ENCODE measurements at places on chromosomes 1 and 21.

GRCh38 chr1:30171537-30172298 lies 551.7 kb downstream of the MATN1 start:
- no peak overlapping the region for H3K4me3 ChIP-seq
- DNase-seq = no peak

GRCh38 chr1:109542657-109543056 lies 3.0 kb downstream of the GPR61 start:
- no peak for DNase-seq
- H3K27ac ChIP-seq = no peak overlapping the region
- H3K36me3 ChIP-seq = no peaks in the 10 kb centered on the region
- no peak overlapping the region for H3K4me3 ChIP-seq
- H3K4me1 ChIP-seq = peaks cover 13% of the 10 kb centered on the region

DNA sequence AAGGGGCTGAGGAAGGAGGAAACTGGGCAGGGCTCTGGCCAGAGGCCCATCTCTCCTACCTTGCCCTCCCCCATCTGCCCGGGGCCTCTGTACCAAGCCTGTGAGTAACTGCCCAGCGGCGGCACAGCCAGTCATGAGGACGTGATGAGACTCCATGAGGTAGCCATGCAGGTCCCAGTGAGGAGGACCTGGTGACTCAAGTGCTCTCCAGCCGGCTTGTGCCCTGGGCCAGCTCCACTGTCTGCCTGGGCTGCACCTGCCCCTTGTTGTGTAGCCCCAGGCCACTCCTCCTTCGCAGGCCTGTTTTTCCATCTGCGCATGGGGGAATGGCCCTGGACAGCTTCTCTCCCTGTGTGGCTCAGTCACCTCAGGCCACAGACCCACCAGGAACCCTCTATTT lies 42.0 kb upstream of the PADI1 start:
- peak overlapping the region; percentile 52 for H3K27ac ChIP-seq
- H3K4me3 ChIP-seq = no peak overlapping the region
- DNase-seq = peak; percentile 95
- no peaks in the 10 kb centered on the region for H3K27me3 ChIP-seq
- H3K4me1 ChIP-seq = peaks cover 6% of the 10 kb centered on the region

- no peak overlapping the region for H3K27ac ChIP-seq
- H3K36me3 ChIP-seq = no peaks in the 10 kb centered on the region
- no peaks in the 10 kb centered on the region for H3K4me1 ChIP-seq
- no peak for DNase-seq
- H3K4me3 ChIP-seq = no peak overlapping the region
These were observed 26.9 kb downstream of the TOMM20 start for GRCh38 chr1:235101558-235102258.

- no peaks in the 10 kb centered on the region for H3K36me3 ChIP-seq
- H3K27me3 ChIP-seq = no peaks in the 10 kb centered on the region
- DNase-seq = no peak
- no peak overlapping the region for H3K27ac ChIP-seq
- no peak overlapping the region for H3K4me3 ChIP-seq
These were observed 72.3 kb downstream of the SIPA1L2 start for GRCh38 chr1:232557502-232558191.

DNA sequence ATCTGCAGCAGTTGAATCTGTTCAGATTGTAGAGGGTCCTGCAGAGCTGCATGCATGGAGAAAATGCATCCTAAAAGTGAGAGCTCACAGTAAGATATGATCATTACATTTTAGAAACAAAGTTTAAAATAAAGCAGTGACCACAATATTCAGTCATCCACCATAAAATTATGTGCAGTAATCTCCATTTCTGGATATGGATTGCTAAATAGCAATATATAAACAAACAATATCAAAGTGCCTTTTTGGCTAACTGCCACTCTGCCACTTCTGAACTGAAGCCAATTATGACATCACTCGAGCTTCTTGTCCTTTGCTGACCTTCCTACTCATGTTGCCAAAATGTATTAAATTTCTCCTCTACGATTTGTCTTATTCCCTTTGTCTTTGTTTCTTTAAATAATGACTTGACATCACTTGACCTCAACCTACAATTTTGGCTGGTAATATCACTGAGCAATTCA lies 262.0 kb upstream of the CXADR start:
- no peaks in the 10 kb centered on the region for H3K36me3 ChIP-seq
- no peak overlapping the region for H3K4me3 ChIP-seq
- H3K27me3 ChIP-seq = no peaks in the 10 kb centered on the region
- DNase-seq = no peak
- H3K27ac ChIP-seq = no peak overlapping the region

GRCh38 chr1:106768501-106768900 lies 288.0 kb upstream of the PRMT6 start:
- DNase-seq = no peak
- H3K4me1 ChIP-seq = no peaks in the 10 kb centered on the region
- H3K36me3 ChIP-seq = no peaks in the 10 kb centered on the region

GRCh38 chr1:228087771-228088251 lies 5.3 kb downstream of the ARF1 start:
- no peak overlapping the region for H3K27ac ChIP-seq
- H3K27me3 ChIP-seq = no peaks in the 10 kb centered on the region
- H3K4me1 ChIP-seq = peaks cover 90% of the 10 kb centered on the region
- H3K4me3 ChIP-seq = peak overlapping the region; percentile 4
- DNase-seq = no peak

DNA sequence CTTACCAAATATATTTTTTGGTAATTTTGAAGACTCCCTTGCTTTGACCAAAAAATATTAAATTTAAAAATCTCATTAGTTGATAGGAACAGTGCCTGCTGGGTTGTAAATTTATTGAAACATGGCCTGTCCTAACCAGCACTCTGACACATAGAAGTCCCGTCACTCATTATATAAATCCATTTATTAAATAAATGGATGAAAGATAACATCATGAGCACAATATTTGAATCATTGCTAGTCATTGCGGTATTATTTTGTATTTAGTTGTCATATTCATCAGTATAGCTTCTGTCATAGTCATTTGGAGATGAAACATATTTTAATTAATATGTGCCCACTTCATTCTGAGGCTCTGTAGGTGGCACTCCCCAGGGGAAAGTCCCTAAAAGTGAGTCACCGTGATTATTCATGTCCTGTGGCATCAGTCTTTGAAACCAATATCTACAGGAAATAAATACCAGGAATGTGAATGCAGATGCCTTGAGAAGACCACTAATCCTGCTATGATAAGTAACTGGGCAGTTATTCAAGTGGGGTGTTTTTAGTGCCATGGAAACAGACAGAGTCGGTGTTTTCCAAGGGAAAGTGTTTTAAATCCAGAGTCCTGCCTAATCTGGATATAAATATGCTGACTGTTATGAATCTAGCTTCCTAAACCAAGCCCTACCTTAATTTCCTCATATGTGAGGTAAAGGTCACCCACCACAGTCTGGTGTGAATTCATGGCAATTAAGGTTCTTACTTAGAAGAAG lies 302.0 kb downstream of the DUSP10 start:
- no peak overlapping the region for H3K4me3 ChIP-seq
- no peak for DNase-seq
- H3K4me1 ChIP-seq = peaks cover 10% of the 10 kb centered on the region

GRCh38 chr1:228465571-228466146 lies 21.5 kb upstream of the RNF187 start:
- no peak overlapping the region for H3K27ac ChIP-seq
- H3K4me1 ChIP-seq = no peaks in the 10 kb centered on the region
- peaks cover 18% of the 10 kb centered on the region for H3K27me3 ChIP-seq
- no peak overlapping the region for H3K4me3 ChIP-seq
- no peak for DNase-seq

- DNase-seq = peak; percentile 84
- no peak overlapping the region for H3K4me3 ChIP-seq
- H3K36me3 ChIP-seq = no peaks in the 10 kb centered on the region
- peak overlapping the region; percentile 77 for H3K27ac ChIP-seq
- peaks cover 16% of the 10 kb centered on the region for H3K4me1 ChIP-seq
These were observed 243.4 kb downstream of the RHOU start for GRCh38 chr1:228978484-228979324.

DNA sequence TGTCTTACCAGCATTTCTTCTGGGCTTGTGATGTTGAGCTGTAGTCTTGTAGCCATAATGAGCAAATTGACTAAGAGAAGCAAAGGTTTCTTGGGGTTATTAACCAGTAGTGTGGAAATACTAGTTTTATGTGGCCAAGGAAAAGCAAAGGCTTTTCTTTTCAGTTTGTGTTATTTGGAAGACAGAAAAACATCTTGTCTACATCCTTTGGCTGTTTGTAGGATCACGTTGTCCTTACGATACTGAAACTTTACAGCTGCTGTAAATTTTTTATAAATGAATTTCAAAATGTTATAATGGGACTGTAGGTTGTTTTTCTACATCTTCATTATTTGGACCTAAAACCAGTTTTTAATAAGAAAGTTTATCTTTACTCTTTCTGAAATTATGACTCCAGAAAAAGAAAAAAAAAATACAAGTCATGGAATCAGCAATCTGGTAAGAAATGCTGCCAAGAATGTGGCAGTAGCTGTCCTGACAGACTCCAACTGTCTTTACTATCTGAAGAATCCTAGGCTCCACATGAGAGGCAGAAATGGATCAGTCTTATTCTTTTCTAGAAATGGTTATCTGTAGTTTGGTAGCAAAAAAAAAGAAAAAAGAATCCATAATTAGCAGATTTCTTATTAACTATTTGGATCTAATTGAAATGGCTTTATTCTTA lies 41.6 kb upstream of the QSOX1 start:
- H3K36me3 ChIP-seq = peaks cover 23% of the 10 kb centered on the region
- no peaks in the 10 kb centered on the region for H3K4me1 ChIP-seq
- no peak for DNase-seq
- no peak overlapping the region for H3K4me3 ChIP-seq
- H3K27ac ChIP-seq = no peak overlapping the region

- no peak overlapping the region for H3K4me3 ChIP-seq
- no peaks in the 10 kb centered on the region for H3K27me3 ChIP-seq
These were observed 160.8 kb downstream of the PSMG1 start for GRCh38 chr21:39022466-39022862.

DNA sequence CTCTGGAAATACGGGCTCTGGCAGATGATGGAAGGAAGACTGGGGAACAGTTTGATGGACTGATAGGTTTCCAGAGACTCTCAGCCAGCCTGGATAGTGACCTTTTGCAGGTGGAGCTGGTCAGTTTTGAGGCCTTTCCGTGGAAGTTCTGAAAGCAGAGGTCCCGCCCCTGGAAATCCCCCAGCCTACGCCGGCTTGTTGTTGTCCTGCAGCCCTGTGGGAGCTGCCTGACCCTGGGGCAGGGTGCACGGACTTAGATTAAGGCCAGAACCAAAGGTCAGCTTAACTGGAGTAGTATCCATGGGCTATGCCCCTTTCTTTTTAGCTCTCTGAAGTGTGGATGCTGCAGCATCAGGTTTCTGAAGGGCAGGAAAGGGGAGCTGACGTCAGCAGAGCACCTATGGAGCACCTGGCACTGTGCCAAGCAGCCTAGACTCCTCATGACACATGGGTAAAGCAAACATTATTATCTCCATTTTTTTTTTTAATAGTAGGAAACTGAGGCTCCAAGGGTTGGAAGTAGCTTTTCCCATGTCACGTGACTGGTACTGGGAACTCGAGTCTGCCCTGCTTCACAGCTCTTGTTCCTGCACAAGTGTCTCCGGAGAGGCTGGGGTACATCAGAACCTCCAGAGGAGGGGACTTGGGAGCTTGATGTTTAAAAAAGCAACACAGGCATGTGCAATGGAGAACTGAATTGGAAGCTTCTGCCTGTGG lies 38.5 kb downstream of the IER5 start:
- DNase-seq = no peak
- peaks cover 4% of the 10 kb centered on the region for H3K4me1 ChIP-seq
- H3K27me3 ChIP-seq = no peaks in the 10 kb centered on the region

- peaks cover 43% of the 10 kb centered on the region for H3K4me1 ChIP-seq
- peak overlapping the region; percentile 89 for H3K27ac ChIP-seq
- H3K4me3 ChIP-seq = no peak overlapping the region
- H3K27me3 ChIP-seq = no peaks in the 10 kb centered on the region
- DNase-seq = peak; percentile 23
These were observed 35.3 kb downstream of the EPHB2 start for GRCh38 chr1:22745669-22746585.

DNA sequence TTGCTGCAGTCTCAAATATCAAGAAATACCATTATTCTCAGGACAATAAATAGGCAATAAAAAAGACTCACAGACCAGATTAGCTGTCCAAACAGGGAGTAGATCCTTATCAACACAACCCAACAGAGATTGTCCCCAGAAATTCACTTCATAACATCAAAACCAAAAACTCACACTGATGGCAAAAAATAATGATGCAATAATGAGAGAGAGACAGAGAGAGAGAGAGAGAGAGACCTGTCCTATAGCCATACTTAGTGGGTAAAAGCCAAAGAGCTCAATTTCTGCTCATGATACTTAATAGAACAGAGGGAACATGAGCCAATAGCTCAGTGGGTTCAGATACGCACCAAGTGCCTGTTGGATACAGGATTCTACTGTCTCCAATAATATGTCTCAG lies 244.5 kb downstream of the FAM72C start:
- H3K27ac ChIP-seq = no peak overlapping the region
- no peak for DNase-seq
- H3K27me3 ChIP-seq = no peaks in the 10 kb centered on the region
- H3K4me1 ChIP-seq = no peaks in the 10 kb centered on the region

DNA sequence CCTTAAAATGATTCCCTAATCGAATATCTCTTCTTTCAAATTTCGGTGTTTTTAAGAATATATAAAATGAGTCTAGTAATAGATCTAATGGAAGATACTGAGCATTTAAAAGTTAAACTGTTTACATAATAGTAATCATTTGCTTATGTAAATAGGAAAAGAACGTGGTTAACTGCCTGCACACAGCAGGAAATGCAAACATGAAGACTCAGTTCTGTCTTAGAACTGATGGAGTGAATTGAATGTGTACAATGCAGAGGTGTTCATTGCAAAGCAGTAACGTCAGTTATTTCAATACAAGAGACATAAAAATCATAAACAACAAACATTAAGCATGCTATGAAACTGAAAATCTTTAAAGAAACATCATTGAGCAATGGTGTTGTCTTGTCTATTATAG lies 359.4 kb upstream of the ADAMTS5 start:
- H3K27me3 ChIP-seq = no peaks in the 10 kb centered on the region
- no peak overlapping the region for H3K27ac ChIP-seq
- DNase-seq = no peak
- no peaks in the 10 kb centered on the region for H3K4me1 ChIP-seq

DNA sequence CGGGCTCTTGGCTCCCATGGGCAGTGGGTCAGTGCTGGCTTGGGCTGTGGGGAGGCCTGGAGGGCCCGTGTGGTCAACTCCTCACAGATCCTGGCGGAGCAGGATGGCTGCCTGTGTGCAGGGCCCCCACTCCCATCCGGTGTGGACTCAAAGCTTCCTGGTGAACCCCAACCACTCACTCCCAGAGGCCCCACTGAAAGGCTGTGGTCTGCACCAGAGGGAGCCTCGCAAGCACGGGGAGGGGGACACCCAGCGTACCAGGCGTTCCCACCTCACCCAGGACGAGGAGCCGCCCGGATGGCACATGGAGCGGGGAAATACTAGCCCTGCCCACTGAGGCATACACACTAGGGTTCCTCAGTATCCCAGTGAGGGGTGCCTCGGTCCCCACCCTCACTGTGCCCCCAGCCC lies 75.4 kb upstream of the ACTRT2 start:
- no peaks in the 10 kb centered on the region for H3K36me3 ChIP-seq
- no peaks in the 10 kb centered on the region for H3K27me3 ChIP-seq
- no peak overlapping the region for H3K4me3 ChIP-seq
